Fibroblast of lung (primary cell): ENCODE measurements at places on chromosomes 2 and 18. TPM values are rescaled to one million over a fixed set of nuclear protein-coding genes. Genes with fewer than 3 reads are reported as not detected.
A peak's percentile ranks its signal among the peaks of the same experiment; 100 is the strongest.

The MBD2 gene
- total RNA-seq = 17.2 and 43.8 TPM in 2 replicates

The TSPYL6 gene
- total RNA-seq = not detected in 2 replicates

GRCh38 chr2:230319211-230319862 lies 7.7 kb upstream of the SP140L start:
- H3K4me1 ChIP-seq = no peaks in the 10 kb centered on the region
- no peaks in the 10 kb centered on the region for H3K36me3 ChIP-seq
- no peaks in the 10 kb centered on the region for H3K27me3 ChIP-seq
- no peak for DNase-seq
- no peak overlapping the region for H3K27ac ChIP-seq

- no peaks in the 10 kb centered on the region for H3K27me3 ChIP-seq
- H3K36me3 ChIP-seq = no peaks in the 10 kb centered on the region
- peak; percentile 12 for DNase-seq
- H3K4me3 ChIP-seq = no peak overlapping the region
- H3K4me1 ChIP-seq = no peaks in the 10 kb centered on the region
- no peak overlapping the region for H3K27ac ChIP-seq
Measured at GRCh38 chr2:160651416-160652200, 158.0 kb upstream of the RBMS1 start.

GRCh38 chr2:213691351-213691750 lies 407.1 kb downstream of the SPAG16 start:
- no peaks in the 10 kb centered on the region for H3K27me3 ChIP-seq
- H3K4me1 ChIP-seq = no peaks in the 10 kb centered on the region
- no peaks in the 10 kb centered on the region for H3K36me3 ChIP-seq
- no peak for DNase-seq
- H3K27ac ChIP-seq = no peak overlapping the region
- no peak overlapping the region for H3K4me3 ChIP-seq

- DNase-seq = no peak
- no peaks in the 10 kb centered on the region for H3K36me3 ChIP-seq
- no peak overlapping the region for H3K27ac ChIP-seq
- H3K4me1 ChIP-seq = no peaks in the 10 kb centered on the region
- H3K27me3 ChIP-seq = peaks cover 6% of the 10 kb centered on the region
- H3K4me3 ChIP-seq = no peak overlapping the region
Measured at GRCh38 chr18:79814373-79814772, 16.6 kb downstream of the KCNG2 start.

GRCh38 chr2:54666634-54667265 lies 56.7 kb upstream of the EML6 start:
- H3K36me3 ChIP-seq = peaks cover 28% of the 10 kb centered on the region
- no peaks in the 10 kb centered on the region for H3K27me3 ChIP-seq
- peak overlapping the region; percentile 61 for H3K27ac ChIP-seq
- H3K4me3 ChIP-seq = no peak overlapping the region
- DNase-seq = peak; percentile 86
- H3K4me1 ChIP-seq = peaks cover 25% of the 10 kb centered on the region
